C1 segment of cervical spinal cord (tissue), 14 donors: ENCODE measurements at places on chromosomes 5 and 9.

GRCh38 chr5:173411791-173412555 is 83.8 kb upstream of the STC2 start:
- DNase-seq = no peak

DNA sequence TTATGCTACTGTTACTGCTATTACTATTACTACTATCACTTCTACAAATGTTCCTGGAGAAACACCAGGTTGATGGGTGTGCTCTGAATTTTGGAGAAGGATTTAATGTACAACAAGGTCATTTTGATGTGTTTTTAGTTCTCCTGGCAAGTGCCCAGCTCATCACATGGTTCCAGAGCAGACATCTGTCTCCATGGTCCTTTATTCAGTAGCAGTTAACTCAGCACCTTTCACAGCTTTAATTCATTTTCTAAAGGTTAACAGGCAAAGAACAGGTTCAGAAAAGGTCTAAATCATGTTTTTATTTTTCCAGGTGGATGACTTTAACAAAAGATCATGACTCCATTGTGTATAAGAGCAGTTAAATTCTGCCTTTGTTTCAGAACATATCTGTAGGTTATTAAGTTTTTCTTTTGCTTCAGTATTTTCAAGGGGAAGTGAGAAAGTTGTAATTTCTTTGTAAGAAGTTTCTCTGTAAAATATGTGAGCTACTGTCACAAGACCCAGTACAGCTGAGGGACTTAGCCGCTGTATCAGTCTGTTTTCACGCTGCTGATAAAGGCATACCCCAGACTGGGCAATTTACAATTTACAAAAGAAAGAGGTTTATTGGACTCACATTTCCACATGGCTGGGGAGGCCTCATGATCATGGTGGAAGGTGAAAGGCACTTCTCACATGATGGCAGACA is 41.9 kb downstream of the MTRR start:
- no peak for DNase-seq

GRCh38 chr5:181204113-181204825 is 727 bp downstream of the TRIM7 start:
- no peak for DNase-seq

- DNase-seq = no peak
Measured at GRCh38 chr5:10214041-10214440, 35.6 kb downstream of the ATPSCKMT start.

DNA sequence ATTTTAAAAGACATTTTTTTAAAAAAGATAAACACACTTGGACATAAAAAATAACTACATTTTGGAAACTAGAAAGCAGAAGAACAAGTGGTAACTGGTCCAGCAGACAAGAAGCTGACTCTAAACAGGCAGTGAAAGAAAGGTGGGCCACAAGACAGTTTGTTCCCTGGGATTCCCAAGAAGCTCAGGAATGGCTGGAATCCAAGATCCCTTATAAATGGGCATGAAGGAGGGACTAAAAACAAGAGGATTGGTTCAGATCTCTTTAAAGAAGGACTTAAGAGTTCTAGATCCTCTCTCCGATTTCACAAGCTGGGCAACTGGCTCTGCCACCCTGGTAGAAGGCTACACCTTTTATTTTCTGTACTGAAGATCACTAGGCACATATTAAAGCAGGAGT is 102.8 kb downstream of the ARL15 start:
- no peak for DNase-seq

- no peak for DNase-seq
Measured at GRCh38 chr5:173745557-173745956, 129.1 kb upstream of the BOD1 start.

GRCh38 chr5:111349429-111349828 is 125.2 kb downstream of the CAMK4 start:
- no peak for DNase-seq

DNA sequence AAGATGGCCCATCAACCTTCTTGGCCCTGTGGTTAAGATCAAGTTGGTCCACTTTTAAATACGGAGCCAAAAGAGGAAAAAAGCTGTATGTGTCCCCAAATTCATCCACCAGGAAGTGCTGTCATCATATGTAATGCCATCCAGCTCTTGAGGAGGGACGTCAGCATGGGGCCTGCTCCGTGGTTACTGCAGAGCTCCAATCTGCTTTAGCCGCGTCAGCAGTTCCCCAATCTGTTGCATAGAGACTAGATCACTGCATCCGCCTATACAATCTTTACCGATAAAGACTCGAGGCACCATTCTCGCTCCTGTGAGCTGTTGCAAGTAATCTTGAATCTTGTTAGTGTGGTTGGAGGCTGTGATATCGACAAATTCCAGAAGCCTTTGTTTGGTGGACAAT is 65.7 kb downstream of the GABRA6 start:
- no peak for DNase-seq

- no peak for DNase-seq
Measured at GRCh38 chr9:77968506-77968905, 63.1 kb downstream of the GNAQ start.

- DNase-seq = no peak
Measured at GRCh38 chr9:116694785-116695291, 7.7 kb downstream of the TRIM32 start.

DNA sequence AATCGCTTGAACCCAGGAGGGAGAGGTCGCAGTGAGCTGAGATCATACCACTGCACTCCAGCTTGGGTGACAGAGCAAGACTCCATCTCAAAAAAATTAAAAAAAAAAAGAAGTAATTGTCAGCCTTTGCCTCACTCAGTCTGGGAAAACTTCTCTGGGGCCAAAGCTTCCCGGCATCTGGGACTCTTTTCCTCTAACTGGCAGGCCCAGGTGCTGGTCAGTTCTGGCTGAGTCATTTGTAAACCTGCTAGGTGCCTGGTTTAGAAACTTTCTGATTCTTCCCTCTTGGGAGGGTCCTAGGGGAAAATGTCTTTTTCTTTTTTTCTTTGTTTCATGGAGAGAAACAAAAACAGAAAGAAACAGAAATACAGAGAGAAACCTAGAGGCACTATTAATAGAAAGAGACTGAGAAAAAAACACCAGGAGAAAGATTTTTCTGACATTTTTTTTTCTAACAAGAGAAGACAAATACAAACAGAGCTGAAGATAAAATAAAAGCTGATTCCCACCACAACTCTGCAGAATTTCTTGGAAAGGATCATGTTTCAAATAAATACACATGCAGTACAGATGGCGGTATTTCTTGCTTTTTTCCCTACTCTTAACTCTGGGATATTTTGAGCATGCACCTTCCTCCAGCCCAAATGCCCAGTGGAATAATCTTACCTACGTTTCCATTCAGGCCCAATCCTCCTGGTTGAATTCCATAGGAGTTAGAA is 22.1 kb upstream of the UBAP2 start:
- DNase-seq = no peak

DNA sequence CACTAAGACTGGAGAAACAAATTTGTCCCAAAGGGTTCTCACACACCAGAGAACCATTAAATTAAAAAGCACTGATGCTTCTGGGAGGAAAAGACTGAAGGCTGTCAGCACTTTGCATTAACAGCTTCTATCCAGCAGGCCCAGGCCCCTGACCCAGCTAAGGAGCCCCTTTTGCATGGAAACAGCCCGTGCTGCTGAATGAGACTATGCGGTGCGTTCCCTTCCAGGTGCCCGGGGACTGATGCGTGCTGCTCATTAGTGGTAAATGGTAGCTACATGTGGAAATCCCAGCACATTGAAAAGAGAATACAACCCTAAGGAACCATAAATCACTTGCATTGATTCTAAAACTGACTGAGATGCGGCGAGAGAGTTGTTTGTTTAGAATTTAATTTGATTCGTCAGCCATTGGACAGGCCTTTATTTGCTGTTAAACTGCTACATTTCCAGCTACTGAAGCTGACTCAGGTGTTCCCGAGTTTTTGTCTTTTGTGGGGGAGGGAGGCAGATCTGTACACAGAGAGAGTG is 351.0 kb upstream of the SLC24A2 start:
- no peak for DNase-seq
